Gastrocnemius medialis (tissue), 4 donors: ENCODE measurements at places on chromosomes 11 and 22.

DNA sequence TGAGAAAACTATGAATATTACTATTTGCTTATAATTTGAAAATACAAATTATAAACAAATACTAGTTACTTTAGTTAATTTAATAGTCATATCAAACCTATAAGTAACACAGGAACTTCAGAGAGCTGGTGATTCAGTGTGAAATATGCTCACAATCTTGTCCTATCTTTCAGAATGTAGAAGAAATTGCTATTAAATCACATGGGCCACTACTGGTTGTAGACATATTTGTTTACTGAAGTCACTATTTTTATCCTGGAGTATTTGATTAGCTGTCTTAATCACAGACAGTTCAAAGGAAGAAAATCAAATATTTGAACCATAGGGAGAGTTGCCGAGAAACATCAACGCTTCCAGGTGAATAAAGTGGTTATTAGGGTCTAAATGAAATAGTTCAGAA is 187.6 kb upstream of the ANO3 start:
- no peak for DNase-seq

DNA sequence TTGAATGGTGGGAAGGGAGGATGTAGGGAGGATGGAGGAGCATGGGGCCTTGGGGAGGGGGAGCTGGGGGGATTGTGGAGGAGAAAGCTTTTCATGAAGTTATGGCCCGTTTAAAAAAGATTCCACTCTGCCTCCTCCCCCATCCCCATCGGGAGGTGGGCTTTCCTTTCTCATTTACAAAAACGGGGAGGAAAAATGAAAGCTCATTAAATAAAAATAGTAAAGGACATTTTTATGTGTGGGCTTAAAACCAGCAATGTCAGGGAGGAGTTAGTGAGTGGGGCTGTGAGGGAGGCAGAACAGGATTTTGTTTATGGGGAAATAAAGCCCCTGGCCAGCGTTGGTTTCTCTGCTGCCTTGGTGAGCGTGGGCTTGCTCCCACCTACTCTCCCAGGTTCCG is 83.2 kb downstream of the ZBTB16 start:
- DNase-seq = no peak

GRCh38 chr11:132549001-132549400 is 983.3 kb downstream of the OPCML start:
- no peak for DNase-seq

- DNase-seq = no peak
These were observed 2.1 kb downstream of the TSPAN32 start for GRCh38 chr11:2303627-2304505.

DNA sequence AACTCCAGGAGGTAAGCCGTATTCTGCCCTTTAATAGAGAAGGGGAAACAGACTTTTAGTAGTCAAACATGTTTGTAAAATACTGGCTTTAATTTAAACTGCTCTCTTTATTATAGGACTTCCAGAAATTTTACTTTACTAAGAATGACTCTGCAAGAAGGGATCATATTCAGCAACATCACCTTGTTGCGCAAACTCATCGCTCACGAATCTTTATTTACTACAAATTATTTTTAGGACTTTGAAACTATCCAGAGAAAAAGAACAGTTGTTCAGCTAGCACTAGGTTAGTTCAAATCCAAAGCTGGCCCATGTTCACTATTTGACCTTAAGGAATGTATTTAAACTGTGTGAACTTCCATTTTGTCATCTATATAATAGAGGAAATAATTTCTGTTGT is 498.3 kb upstream of the TENM4 start:
- DNase-seq = no peak

- no peak for DNase-seq
These were observed 26.6 kb upstream of the MYRF start for GRCh38 chr11:61725781-61726231.

DNA sequence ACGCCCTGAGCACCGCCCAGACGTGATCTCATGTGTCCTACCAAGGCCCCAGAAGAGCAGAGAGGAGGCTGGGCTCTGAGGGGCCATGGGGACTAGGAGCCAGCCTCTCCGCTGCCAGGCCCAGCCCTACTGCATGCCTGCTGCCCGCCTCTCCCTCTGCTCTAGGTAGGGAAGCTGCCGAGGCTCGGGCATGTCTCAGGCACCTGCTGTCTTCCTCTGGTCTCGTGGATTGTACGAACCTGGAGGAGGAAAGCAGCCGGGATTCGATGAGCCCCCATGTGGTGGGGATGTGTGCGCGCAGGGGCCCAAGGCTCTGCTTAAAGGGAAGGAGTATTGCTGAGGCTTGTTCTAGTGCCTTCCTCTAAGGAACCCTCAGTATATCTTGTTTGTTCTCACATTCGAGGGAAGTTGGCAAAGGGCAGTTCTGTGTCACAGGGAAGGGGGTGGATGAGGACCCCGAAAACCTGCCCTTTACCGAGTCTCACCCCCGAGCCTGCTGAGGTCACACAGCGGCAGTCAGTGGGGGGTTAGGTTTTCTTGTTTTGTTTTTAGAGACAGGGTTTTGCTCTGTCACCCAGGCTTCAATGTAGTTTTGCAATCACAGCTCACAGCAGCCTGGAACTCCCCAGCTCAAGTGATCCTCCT is 21.2 kb downstream of the DAGLA start:
- DNase-seq = peak; percentile 40

GRCh38 chr11:870418-870817 is 27.8 kb downstream of the TSPAN4 start:
- no peak for DNase-seq

GRCh38 chr11:112977755-112978154 is 16.5 kb downstream of the NCAM1 start:
- DNase-seq = no peak

- DNase-seq = no peak
These were observed 48.8 kb downstream of the ASCL2 start for GRCh38 chr11:2221591-2221990.

DNA sequence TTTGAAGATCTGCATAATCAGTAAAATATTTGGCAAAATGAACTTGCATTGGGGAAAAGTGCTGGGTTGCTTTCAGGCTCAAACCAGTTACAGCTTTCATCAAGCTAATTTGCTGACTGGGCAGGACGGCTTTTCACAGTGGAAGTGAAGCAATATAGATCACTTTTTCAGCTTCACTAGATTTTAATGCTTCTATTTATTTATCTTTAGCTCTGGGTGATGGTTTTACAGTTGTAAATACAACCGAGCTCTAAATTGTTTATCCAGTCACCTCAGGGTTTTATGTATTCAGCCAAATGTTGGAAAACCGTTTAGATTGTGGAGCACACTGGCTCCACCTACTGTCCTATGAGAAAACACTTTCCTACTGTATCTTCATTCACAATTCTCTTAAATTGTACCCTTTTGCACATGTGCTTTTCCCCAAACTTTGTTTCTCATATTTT is 58.2 kb downstream of the ACER3 start:
- peak; percentile 9 for DNase-seq

- no peak for DNase-seq
These were observed 378.9 kb upstream of the ARHGAP42 start for GRCh38 chr11:100308202-100308601.

GRCh38 chr11:62054484-62055121 is 69.2 kb upstream of the INCENP start:
- peak; percentile 40 for DNase-seq

GRCh38 chr22:28332410-28332809 is 347.2 kb downstream of the TTC28 start:
- no peak for DNase-seq
